Astrocyte of the cerebellum (primary cell): ENCODE measurements at places on chromosomes 5 and 9.

GRCh38 chr9:120978987-120979386 lies 52.4 kb upstream of the TRAF1 start:
- no peak for DNase-seq

GRCh38 chr5:17346811-17347210 lies 129.4 kb downstream of the BASP1 start:
- DNase-seq: no peak

GRCh38 chr9:72733895-72734294 lies 212.5 kb downstream of the TMC1 start:
- DNase-seq: no peak

- DNase-seq: no peak
Observed at GRCh38 chr5:180179442-180180420, 29.3 kb downstream of the RASGEF1C start.

- no peak for DNase-seq
Observed at GRCh38 chr9:131333771-131334628, 44.5 kb downstream of the PLPP7 start.

- DNase-seq: no peak
Observed at GRCh38 chr5:127810707-127811490, 107.7 kb downstream of the CCDC192 start.
